Calu3 (cell line): ENCODE measurements at places on chromosomes 12 and 14. TPM values are rescaled to one million over a fixed set of nuclear protein-coding genes. Genes with fewer than 3 reads are reported as not detected.

Gene CACNA2D4
- 0.80 and 0.86 TPM in 2 replicates for total RNA-seq

DNA sequence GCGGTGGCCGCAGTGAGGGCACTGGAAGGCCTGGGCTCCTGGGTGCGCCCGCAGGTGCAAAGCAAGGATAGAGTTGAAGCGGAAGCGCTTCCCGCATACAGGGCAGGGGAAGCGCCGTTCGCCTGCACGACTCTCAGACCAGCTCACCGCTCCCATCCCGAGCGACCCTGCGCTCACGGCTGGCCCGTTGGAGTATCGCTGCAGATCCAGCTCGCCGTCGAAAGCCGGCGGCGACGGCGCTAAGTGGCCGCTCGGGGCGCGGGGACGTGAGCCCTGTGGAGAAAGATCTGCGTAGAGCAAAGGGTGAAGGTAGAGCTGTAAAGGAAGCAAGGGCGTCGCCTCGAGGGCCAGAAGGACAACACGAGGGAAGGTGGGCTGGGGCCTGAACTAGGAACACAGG, 5.4 kb downstream of the ZNF219 start:
- peak overlapping the region; percentile 24 for H3K4me3 ChIP-seq
- peaks cover 8% of the 10 kb centered on the region for H3K4me1 ChIP-seq
- DNase-seq, result no peak
- no peaks in the 10 kb centered on the region for H3K27me3 ChIP-seq
- peak overlapping the region; percentile 3 for H3K27ac ChIP-seq

- peaks cover 24% of the 10 kb centered on the region for H3K4me1 ChIP-seq
- DNase-seq, result no peak
- H3K36me3 ChIP-seq, result peaks cover 54% of the 10 kb centered on the region
- no peak overlapping the region for H3K27ac ChIP-seq
- H3K27me3 ChIP-seq, result no peaks in the 10 kb centered on the region
These were observed 3.8 kb downstream of the TINF2 start for GRCh38 chr14:24238527-24239037.

DNA sequence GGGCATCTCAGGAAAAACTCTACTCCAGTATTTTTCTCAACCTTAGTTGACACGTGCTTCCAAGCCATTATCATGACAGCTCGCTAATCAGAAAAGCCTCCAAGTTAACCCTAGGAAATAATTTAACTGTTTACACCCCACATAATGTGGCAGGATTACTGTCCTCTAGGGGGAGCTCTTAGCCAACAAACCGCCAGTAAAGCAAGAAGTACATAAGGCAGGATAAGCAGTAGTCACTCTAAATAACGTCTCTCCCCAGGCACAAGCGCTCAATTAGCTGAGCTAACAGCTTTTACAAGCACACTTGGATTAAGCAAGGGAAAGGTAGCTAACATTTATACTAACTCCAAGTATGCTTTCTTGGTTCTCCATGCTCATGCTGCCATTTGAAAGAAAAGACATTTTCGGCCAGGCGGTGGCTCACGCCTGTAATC, 22.8 kb downstream of the APOBEC1 start:
- H3K36me3 ChIP-seq, result no peaks in the 10 kb centered on the region
- peak; percentile 28 for DNase-seq
- H3K4me3 ChIP-seq, result no peak overlapping the region
- H3K27ac ChIP-seq, result no peak overlapping the region
- peaks cover 8% of the 10 kb centered on the region for H3K27me3 ChIP-seq

- no peaks in the 10 kb centered on the region for H3K4me1 ChIP-seq
- H3K4me3 ChIP-seq, result no peak overlapping the region
- H3K36me3 ChIP-seq, result peaks cover 5% of the 10 kb centered on the region
- no peak for DNase-seq
- no peaks in the 10 kb centered on the region for H3K27me3 ChIP-seq
These were observed 17.2 kb downstream of the IFT81 start for GRCh38 chr12:110141389-110141788.

DNA sequence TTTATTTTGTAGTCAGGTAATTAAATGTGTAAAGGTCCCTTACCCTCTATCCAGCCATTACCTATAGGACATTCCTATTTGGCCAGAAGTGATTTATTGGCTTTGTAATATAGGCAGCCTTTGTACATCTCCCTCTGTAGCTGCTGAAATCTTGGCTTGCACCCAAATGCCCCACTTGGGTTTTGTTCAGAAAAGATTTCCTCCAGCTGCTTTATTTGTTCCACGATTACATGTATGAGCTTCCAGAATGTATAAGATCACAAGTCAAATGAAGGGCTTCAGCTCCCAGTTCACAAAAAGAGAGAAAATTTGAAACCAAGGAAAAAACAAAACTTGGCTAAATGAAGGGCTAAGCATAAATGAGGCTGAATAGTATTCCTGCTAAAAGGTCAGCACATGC, 103.4 kb downstream of the EFCAB11 start:
- H3K36me3 ChIP-seq, result peaks cover 5% of the 10 kb centered on the region
- no peak overlapping the region for H3K4me3 ChIP-seq
- H3K27ac ChIP-seq, result no peak overlapping the region
- H3K27me3 ChIP-seq, result no peaks in the 10 kb centered on the region

Gene KCNH3
- total RNA-seq, result 0.59 and 2.8 TPM in 2 replicates

DNA sequence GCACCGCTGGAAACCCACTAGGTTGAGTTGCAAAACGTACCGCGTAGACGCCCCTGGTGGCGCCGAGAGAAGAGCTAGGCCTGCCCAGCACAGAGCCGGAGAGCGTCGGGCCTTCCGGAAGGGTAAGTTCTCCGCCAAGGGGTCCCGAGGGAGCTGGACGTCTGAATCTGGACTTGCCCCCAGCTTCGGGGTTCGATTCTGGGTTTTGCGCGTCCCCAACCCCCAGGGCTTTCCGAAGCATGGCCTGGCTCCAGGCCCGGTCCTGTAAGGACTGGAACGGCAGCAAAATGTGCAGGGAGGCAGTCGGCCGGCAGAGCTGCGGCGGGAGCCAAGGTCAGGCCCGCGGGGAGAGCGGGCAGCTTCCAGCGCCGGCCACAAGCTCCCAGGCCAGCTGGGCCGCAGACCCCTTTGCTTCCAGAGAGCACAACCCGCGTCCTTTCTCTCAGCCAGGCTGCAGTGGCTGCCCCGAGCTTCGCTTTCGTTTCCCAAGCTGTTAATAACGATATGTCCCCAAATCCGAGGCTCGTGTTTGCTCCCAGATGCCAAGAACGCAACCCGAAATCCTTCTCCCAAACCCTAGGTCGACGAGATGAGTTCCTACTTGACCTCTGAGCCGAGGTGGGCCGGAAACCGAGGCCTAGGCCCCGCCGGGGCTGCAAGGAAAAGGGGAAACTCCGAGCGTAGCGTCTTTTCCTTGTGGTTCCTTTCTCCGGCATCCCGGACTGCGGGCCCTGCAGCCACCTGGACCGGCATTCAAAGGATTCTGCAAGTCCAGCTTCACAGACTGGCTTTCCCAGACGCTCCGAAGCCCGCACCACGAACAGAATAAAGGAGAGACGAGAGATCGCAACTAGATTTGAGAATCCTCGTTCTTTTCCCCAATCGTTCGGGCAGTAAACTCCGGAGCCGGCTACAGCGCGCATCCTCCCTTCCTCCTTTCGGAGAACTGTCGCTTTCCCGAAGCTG, 3.2 kb upstream of the TBX5 start:
- no peak overlapping the region for H3K27ac ChIP-seq
- peaks cover 20% of the 10 kb centered on the region for H3K27me3 ChIP-seq
- peaks cover 3% of the 10 kb centered on the region for H3K36me3 ChIP-seq
- H3K4me3 ChIP-seq, result no peak overlapping the region
- H3K4me1 ChIP-seq, result no peaks in the 10 kb centered on the region

Gene SIRT4
- 1.1 and 1.6 TPM in 2 replicates for total RNA-seq

DNA sequence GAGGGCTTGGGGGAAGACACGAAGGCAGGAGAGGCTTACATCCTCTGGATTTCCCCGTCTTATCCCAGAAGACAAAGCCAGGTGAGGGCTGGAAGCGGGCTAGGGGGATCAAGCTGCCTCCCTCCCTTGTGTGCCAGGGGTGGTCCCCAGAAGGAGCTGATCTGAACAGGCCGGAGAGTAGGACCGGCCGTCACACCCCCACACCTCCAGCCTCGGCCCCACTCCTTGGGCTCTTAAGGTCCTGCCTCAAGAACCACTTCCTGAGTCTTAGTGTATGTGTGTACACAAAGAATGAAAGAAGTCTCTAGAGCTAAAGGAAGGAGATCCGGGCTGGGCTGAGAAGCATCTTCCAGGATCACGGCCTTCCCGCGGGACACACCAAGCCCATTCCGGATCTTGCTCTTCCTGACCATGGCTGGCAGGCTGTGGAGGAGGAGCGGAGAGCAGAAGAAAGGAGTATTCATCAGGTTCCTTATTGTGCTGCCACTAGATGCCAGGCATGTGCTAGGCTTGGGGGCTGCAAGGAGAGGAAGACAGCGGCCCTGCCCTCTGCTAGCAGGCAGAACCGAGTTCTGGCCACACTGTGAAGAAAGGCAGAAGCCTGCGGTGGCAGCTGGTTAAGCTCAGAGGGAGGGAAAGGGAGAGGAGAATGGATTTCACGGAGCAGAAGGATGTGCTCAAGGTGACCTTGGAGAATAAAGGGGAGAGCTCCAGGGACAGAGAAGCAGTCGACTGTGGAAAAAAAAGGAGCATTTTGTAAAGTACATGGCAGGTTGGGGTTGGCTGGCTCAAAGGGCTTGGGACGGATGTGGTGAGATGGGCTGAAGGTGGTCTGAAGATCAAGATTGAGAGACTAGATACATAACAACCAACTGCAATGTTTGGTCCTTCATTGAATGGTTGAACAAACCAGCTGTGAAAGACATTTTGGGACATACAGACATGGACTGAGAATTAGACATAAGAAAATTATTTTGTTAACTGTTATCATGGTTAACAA, 1.3 kb upstream of the CD63 start:
- peak overlapping the region; percentile 76 for H3K27ac ChIP-seq
- H3K36me3 ChIP-seq, result peaks cover 60% of the 10 kb centered on the region
- peak overlapping the region; percentile 80 for H3K4me3 ChIP-seq
- H3K27me3 ChIP-seq, result no peaks in the 10 kb centered on the region

DNA sequence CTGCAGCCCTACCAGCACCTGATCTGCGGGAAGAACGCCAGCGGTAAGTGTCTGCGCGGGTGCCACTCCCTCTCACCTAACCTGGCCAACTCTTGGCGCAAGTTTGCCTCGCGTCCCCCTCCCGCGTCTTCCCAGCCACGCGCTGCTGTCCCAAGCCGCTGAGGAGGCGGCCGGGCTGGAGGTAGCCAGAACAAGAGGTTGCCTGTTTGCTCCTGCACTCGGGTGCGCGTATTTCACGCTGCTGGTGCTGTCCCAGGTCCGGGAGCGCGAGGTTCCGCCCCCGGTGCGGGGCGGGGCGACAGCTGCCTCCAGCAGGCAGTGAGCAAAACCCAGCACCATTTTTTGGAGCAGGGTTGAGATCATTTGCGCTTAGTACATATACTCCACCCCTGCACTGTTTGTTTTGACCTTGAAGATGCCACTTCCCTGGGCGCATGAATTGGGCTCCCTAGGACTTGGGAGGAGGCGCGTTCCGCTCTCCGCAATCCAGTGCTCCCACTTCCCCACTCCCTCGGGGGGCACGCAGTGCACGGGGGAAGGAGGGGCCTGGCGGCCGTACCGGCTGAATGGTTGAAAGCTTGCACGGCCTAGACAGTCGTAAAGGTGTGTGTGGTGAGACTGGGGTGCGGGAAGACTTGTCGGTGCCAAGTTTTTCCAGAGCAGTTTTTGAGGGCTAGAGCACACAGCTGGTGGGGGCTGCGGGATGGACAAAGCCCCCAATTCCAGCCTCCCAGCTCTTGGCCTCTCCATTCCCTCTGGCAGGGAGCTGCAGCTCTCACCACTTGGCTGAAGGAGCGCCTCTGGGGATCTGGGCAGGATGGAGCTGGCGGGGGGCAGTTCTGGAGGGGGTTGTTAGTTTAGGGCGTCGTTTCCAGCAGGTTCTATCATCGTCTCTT, 226.9 kb upstream of the CRY1 start:
- peaks cover 23% of the 10 kb centered on the region for H3K4me1 ChIP-seq
- H3K36me3 ChIP-seq, result peaks cover 19% of the 10 kb centered on the region
- H3K27ac ChIP-seq, result no peak overlapping the region
- peaks cover 64% of the 10 kb centered on the region for H3K27me3 ChIP-seq

DNA sequence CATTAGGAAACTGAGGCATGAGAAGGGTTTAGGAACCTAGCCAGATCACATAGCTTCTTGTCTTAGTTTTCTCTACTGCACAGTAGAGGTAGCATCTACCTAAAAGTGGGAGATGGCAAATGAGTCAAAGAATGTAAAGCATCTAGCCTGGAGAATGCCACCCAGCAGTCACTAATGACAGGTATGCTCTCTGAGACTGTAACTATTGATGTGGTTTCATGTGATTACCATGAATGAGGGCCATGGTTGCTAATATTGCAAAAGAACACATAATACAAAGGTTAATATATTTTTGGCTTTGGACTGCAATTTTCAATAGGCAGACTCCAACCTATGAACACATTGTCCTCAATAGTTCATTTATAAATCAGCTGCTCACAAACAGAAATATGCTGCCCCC, 389.9 kb downstream of the GRIN2B start:
- H3K4me1 ChIP-seq, result peaks cover 9% of the 10 kb centered on the region
- no peak overlapping the region for H3K4me3 ChIP-seq
- H3K36me3 ChIP-seq, result no peaks in the 10 kb centered on the region
- no peak for DNase-seq

DNA sequence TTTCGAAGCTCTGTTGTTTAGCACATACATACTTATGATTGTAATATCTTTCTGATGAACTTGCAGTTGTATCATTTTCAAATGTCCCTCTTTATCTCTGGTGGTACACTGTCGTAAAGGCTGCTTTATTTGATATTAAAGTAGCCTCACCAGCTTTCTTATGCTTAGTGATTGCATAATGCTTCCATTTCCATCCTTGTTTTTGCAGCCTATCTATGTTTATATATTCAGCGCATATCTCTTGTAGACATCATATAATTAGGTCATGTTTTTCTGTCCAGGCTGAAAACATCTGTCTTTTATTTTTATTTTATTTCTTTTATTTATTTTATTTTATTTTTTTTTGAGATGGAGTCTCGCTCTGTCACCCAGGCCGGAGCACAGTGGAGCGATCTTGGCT, 34.6 kb downstream of the ACAD10 start:
- no peak overlapping the region for H3K4me3 ChIP-seq
- DNase-seq, result no peak
- no peaks in the 10 kb centered on the region for H3K4me1 ChIP-seq
- peaks cover 7% of the 10 kb centered on the region for H3K36me3 ChIP-seq

DNA sequence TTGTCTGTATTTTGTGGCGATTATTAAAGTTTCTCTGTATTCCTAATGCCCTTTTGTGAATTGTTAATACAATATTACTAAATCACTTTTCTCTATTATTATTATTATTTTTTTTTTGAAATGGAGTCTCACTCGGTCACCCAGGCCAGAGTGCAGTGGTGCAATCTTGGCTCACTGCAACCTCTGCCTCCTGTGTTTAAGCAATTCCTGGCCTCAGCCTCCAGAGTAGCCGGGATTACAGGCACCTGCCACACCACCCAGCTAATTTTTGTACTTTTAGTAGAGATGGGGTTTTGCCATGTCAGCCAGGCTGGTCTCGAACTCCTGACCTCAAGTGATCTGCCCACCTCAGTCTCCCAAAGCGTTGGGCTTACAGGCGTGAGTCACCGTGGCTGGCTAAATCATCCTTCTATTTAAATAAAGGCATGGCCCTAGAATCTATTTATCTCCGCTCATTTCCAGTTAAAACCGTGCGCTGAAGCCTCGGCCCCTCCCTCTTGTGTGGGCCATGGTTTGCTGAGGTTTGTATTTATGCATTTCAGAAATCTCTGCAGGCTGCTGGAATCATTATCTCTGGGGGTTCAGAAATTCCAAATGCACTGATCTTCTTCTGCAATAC, 1136.4 kb upstream of the TMEM132C start:
- no peak for DNase-seq
- H3K27me3 ChIP-seq, result no peaks in the 10 kb centered on the region
- H3K27ac ChIP-seq, result no peak overlapping the region
- H3K4me1 ChIP-seq, result peaks cover 15% of the 10 kb centered on the region
- no peaks in the 10 kb centered on the region for H3K36me3 ChIP-seq
